ENCODE measurements at places on chromosomes 7 and 10. TPM values are rescaled to one million over a fixed set of nuclear protein-coding genes. Genes with fewer than 3 reads are reported as not detected.
A peak's percentile ranks its signal among the peaks of the same experiment; 100 is the strongest.

Gene CDNF
- 0.39 TPM for total RNA-seq

Gene TWIST1
- total RNA-seq: not detected

Gene ZFYVE27
- 37.9 TPM for total RNA-seq

Gene ANAPC16
- 110 TPM for total RNA-seq

GRCh38 chr7:103065667-103066066 lies 8.9 kb downstream of the FBXL13 start:
- DNase-seq: no peak

GRCh38 chr10:89327803-89328441 lies at the start of gene IFIT3:
TSS of gene IFIT3 (plus strand) at chr10:89327997. CDS start at chr10:89328074, 77 bp downstream.
- peak; percentile 64 for DNase-seq

DNA sequence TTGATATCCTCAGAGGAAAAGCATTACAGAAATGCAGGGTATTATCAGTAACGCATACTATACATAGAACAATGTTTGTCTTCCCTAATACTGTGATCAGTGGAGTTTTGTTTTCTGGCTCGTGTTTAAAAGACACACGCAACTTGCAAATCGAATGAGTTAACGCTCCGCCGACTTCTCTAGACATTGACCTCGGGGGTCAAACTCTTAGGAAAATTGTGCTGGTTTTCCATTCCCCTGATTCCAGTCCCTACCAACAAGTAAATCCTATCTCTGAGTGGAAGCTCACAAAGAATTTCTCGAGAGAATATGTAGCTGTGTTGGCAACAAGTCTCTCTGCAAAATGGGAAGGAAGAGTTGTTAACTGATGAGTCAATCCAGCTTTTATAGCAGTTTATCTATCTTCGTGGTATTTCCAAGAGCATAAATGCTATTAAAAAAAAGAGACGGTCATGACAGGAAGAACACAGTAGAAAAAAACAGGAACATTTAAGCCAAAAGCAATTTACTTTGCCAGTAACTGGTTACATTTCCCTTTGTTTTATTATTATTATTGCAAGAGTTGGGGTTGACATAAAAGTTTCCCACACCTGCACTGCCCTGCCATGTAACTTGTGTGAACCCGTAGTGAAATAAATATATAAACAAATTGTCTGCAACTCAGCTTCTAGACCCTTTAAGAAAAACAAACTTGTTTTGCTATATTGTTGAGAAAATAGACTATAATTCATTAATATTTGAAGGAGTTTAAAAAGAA lies 144.4 kb downstream of the ARID5B start:
- no peak for DNase-seq

GRCh38 chr10:29407280-29407858 lies 118.5 kb downstream of the LYZL1 start:
- no peak for DNase-seq

DNA sequence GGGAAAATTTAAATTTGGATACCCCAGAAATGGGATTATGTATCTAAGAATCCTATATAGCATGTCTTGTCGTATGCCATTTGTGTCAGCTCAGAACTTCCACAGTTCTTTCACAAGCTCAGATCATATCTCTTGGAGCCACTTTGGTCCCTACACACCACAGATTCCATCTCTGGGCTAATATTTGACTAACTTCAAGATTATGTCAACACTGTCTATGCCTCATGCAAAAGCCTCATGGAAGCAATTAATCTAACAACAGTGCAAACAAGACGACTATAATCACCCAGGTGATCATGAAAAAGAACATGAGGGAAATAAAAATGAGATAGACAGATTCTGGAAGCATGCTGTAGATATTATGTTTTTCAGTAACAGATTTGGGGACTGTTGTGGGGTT lies 189.1 kb downstream of the LRRTM3 start:
- DNase-seq: no peak

DNA sequence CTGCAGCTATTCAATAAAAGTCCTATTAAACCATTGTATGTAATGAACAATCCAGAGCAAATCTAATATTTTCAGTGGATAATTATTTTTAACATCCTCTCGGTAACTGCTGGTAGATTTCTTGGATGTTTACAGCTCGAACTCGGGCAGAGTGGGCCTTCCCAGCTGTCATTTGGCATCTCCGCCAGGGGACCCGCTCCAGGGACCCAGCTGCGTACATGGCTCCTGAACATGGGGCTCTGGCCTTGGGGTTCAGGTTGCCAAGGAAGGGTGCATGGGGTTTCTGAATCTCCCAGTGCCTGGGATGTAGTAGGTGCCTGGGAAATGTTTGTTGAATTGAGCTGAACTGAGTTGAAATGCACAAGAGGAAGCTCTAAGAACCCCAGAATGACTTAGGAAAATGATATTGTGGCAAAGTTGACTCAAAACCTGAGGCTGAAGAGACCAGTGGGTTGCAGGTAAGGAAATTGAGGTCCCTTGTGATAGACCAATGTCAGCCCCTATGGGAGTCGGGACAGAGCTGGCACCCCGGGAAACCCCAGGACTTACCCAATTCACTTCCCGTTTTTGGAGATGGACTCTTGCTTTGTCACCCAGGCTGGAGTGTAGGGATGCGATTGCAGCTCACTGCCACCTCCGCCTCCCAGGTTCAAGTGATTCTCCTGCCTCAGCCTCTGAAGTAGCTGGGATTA lies 228.4 kb downstream of the CUX1 start:
- DNase-seq: no peak

- DNase-seq: no peak
These were observed 101.1 kb downstream of the TNS3 start for GRCh38 chr7:47480576-47481538.

GRCh38 chr10:6607778-6608177 lies 27.7 kb upstream of the PRKCQ start:
- DNase-seq: no peak

DNA sequence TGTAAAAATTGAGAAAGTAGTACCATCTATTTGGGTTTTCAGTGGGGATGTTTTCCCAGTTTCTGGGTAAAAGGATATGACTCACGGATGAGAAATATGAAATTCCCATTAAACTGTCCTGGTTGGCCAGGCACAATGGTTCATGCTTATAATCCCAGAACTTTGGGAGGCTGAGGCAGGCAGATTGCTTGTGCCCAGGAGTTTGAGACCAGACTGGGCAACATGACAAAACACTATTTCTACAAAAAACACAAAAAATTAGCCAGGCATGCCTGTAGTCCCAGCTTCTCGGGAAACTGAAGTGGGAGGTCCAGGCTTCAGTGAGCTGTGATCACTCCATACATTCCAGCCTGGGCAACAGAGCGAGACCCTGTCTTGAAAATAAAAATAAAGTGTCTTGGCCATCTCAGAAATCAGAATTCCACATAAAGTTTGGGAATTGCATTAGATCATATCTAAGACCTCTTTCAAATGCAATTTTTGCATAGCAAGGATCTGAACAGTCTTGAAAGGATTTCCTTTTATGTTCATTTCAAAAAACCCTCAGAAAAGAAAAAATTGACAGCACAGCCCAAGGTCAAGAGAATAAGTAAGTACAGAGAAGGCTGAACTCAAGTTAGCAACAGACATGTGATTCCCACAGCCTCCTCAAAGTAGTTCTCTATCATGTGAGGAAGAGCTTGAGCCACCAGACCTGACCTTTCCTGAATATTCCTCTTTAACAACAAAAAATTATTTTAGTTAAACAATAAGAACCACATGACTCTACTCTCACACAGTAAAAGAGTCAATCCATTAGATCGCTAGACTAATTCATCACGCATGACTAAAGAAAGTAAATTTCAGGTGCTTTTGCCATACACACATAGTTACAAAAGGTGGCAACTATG lies 141.5 kb upstream of the CAV2 start:
- DNase-seq: no peak

DNA sequence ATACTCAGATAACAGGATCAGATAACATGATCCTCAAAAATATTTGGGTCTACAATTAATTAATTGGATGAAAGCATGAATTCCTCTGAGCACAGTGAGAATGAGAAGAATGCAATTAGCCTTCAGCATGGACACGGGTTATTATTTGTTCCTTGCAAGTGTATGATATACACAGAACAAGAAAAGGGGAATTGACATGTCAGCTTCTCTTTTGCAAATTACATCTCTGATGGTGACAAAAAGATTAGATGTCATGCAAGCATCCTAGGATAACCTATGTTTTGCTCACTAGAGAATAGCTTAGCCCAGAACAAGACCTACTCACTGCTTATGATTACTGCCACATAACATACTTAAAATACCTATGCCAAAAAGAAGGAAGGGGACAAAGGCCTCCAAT lies 120.3 kb downstream of the ABLIM1 start:
- no peak for DNase-seq

- DNase-seq: no peak
These were observed 43.3 kb downstream of the TAF3 start for GRCh38 chr10:7861509-7862120.

Measured in Panc1 (cell line).